ENCODE measurements at places on chromosomes 11 and 22.

DNA sequence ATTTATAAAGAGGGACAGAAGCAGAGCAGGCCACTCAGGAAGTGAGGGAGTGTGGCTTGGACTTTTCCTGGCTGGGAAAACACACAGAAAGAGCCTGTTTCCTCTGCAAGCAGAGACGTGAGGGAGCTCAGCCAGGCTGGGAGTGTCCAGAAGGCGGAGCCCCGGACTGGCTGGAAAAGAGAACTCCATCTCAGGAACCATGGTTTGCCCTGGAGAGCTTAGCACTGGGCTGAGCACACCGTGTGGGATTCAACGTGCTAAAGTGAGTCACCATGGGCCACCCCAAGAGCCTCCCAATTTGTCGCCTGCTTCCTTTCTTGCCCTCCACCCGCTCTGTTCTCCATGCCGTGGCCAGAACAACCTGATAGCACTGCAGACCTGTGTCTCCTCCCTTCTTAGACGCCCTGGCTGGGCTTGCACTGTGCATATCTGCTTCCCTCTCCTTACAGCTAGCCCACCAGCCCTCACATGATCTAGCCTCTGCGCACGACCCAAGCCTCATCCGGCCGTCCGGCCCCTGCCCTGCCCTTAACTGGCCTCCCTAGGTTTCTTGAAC lies 51.8 kb downstream of the GALNT18 start:
- H3K4me1 ChIP-seq = peaks cover 2% of the 10 kb centered on the region
- no peak for DNase-seq
- H3K4me3 ChIP-seq = no peak overlapping the region
- H3K36me3 ChIP-seq = no peaks in the 10 kb centered on the region
- H3K27ac ChIP-seq = no peak overlapping the region

- no peaks in the 10 kb centered on the region for H3K36me3 ChIP-seq
- H3K27me3 ChIP-seq = no peaks in the 10 kb centered on the region
- no peak overlapping the region for H3K27ac ChIP-seq
- peak; percentile 20 for DNase-seq
Measured at GRCh38 chr11:104765401-104766095, 132.7 kb downstream of the CASP12 start.

- H3K4me3 ChIP-seq = no peak overlapping the region
- DNase-seq = peak; percentile 50
- H3K36me3 ChIP-seq = no peaks in the 10 kb centered on the region
- no peaks in the 10 kb centered on the region for H3K4me1 ChIP-seq
- no peak overlapping the region for H3K27ac ChIP-seq
Measured at GRCh38 chr11:121714351-121714750, 261.6 kb upstream of the SORL1-AS1 start.

- H3K27ac ChIP-seq = no peak overlapping the region
- no peak for DNase-seq
- H3K36me3 ChIP-seq = no peaks in the 10 kb centered on the region
- no peaks in the 10 kb centered on the region for H3K4me1 ChIP-seq
- H3K27me3 ChIP-seq = no peaks in the 10 kb centered on the region
Measured at GRCh38 chr11:31996159-31996881, 94.6 kb upstream of the RCN1 start.

DNA sequence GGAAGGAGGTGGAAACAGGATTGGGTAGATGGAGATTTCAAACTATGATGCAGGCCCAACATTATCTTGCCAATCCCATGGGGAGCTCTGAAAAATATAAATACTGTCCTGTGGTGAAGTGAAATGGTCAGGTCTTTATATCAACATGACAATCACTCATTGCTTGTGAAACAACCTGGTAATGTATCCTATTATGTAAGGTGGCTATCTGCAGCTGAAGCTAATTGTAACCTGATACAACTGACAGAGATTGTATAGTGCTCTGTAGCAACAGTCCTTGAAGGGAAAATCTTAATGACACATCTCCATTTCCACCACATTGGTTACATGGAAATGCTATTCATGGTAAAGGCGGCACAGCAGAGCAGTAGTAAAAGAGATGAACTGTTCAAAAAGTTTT lies 20.7 kb upstream of the CHORDC1 start:
- H3K27me3 ChIP-seq = no peaks in the 10 kb centered on the region
- H3K27ac ChIP-seq = no peak overlapping the region
- DNase-seq = no peak

- DNase-seq = peak; percentile 63
- H3K27ac ChIP-seq = no peak overlapping the region
- no peaks in the 10 kb centered on the region for H3K27me3 ChIP-seq
- H3K4me1 ChIP-seq = peaks cover 2% of the 10 kb centered on the region
Measured at GRCh38 chr11:94741022-94741679, 27.0 kb upstream of the AMOTL1 start.

- H3K27ac ChIP-seq = peak overlapping the region; percentile 43
- no peak overlapping the region for H3K4me3 ChIP-seq
- DNase-seq = no peak
- H3K36me3 ChIP-seq = no peaks in the 10 kb centered on the region
- no peaks in the 10 kb centered on the region for H3K27me3 ChIP-seq
Measured at GRCh38 chr22:24147666-24148065, 33.6 kb upstream of the SUSD2 start.

DNA sequence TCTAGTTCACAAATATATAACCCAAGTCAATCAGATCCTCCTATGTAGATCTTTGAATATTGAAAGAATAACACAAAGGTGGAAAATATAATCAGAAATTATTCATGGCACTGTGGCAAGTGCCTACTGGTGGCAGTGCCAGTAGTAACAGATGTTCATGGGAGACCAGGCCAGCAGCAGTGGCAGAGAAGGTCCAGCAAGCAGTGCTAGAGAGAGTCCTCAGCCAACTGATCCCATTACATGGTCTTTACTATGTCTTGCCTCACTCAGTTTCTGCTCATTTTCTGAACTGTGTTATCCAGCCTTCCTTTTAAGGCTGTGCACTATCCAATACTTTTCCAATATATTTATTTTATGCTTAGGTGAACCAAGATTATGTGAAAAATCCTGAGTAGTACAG lies 124.9 kb downstream of the MRTFA start:
- H3K4me1 ChIP-seq = peaks cover 38% of the 10 kb centered on the region
- peak overlapping the region; percentile 79 for H3K27ac ChIP-seq
- no peak overlapping the region for H3K4me3 ChIP-seq
- H3K36me3 ChIP-seq = no peaks in the 10 kb centered on the region

- H3K27me3 ChIP-seq = peaks cover 14% of the 10 kb centered on the region
- no peak for DNase-seq
- H3K4me1 ChIP-seq = no peaks in the 10 kb centered on the region
- H3K27ac ChIP-seq = no peak overlapping the region
- H3K36me3 ChIP-seq = no peaks in the 10 kb centered on the region
Measured at GRCh38 chr11:75154646-75155569, 4.0 kb downstream of the SLCO2B1 start.

GRCh38 chr11:6437423-6437822 lies 3.4 kb downstream of the HPX start:
- H3K4me1 ChIP-seq = no peaks in the 10 kb centered on the region
- DNase-seq = no peak
- H3K36me3 ChIP-seq = no peaks in the 10 kb centered on the region
- H3K27ac ChIP-seq = no peak overlapping the region
- H3K4me3 ChIP-seq = no peak overlapping the region
- H3K27me3 ChIP-seq = no peaks in the 10 kb centered on the region

DNA sequence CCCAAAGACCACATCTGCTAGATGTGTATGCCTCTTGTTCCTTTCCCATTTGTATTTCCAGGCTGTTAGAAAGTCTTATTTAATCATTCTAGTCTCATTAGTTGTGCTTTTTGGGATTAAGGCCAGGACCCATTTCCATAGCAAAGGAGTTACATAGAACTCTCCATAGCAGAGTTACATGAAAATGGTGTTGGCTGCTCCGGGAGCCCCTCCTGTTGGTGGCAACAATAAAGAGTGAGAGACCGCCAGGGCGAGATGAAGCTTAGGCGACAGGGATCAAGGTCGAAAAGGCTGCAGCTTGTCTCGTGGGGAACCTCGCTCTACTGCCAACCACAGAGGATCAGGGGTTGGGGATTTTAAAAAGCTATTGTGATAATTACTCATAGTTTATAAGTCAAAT lies 58.3 kb downstream of the GRIK4 start:
- H3K36me3 ChIP-seq = no peaks in the 10 kb centered on the region
- no peak overlapping the region for H3K4me3 ChIP-seq
- DNase-seq = no peak
- no peak overlapping the region for H3K27ac ChIP-seq

GRCh38 chr22:32882360-32882755 lies 80.9 kb downstream of the TIMP3 start:
- no peak overlapping the region for H3K4me3 ChIP-seq
- peaks cover 2% of the 10 kb centered on the region for H3K27me3 ChIP-seq
- H3K4me1 ChIP-seq = peaks cover 3% of the 10 kb centered on the region
- H3K36me3 ChIP-seq = no peaks in the 10 kb centered on the region

DNA sequence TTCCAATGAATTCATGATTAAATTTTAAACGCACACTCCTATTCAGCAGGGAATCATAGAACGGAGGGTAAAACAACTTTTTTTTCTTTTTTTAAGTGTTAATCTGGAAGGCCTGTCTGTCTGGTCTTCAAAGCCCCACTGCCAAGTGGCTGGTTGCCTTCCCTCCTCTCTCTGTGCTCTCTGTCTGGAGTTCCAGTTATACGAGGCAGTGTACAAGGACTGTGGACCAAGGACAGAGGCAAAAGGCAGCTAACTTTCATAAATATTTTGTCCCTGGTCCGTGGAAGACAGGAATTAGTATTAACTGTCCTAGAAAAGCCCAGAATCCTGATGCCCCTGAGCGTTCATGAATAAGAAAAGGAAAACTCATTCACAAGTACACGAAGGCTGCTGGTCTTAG lies 164.0 kb upstream of the E2F8 start:
- no peaks in the 10 kb centered on the region for H3K27me3 ChIP-seq
- H3K27ac ChIP-seq = no peak overlapping the region
- H3K4me3 ChIP-seq = no peak overlapping the region

DNA sequence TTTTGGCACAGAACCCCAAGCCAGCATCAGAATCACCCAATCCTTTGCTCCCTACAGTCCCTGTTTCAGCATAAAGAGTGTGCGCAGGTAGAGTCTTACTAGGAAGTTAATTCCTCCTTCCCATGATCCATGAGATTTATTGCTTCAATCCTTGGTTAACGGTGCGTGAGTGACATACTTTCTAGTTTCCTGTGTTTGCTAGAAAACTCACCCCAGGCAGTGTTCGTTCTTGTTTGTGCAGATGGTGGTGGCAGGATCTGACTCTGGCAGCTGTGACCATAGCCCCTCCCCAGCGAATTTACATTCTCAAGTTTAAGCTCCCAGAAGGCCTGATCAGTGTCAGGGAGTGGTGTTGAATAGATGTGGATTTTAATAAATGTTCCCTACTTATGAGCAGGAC lies 106.7 kb upstream of the CCT8L2 start:
- DNase-seq = no peak
- no peaks in the 10 kb centered on the region for H3K36me3 ChIP-seq
- no peak overlapping the region for H3K27ac ChIP-seq
- no peaks in the 10 kb centered on the region for H3K4me1 ChIP-seq
- H3K4me3 ChIP-seq = no peak overlapping the region
- no peaks in the 10 kb centered on the region for H3K27me3 ChIP-seq

DNA sequence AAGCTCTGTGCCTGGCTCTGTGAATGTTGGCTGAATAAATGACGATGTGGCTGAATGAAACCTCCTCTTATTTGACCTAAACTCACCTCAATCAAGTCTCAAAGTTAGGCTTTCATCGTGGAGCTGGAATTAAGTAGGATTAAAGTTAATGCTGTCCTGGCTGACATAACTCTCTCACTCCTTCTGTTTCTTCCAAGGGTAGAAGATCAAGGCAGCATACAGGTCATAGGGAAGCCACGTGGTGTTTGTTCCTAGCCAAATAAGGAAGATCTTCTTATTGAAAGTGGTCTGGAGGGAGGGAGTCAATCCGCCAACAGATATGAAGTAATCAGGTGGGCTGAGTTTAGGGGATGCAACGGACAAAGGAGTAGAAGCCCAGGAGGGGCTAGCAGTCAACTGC lies 59.5 kb downstream of the TRIM29 start:
- H3K4me1 ChIP-seq = no peaks in the 10 kb centered on the region
- H3K27ac ChIP-seq = no peak overlapping the region
- H3K4me3 ChIP-seq = no peak overlapping the region
- no peaks in the 10 kb centered on the region for H3K27me3 ChIP-seq

DNA sequence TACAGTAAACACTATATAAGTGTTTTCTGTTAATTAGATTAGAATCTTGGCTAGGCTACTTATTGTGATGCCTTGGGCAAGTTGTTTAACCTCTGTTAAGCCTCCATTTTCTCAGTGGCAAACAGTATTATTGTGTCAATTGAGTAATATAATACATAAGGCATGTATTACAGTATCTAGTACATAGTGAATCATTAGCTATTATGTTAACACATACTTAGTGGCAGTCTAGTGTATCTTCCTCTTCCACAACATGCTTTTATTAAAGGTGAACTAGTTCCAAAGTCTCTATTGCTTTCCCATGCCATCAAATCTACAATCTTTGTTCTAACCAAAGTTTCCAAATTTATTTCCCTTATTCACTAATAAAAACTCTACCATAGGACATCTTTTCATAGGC lies 200.9 kb downstream of the SOX6 start:
- no peaks in the 10 kb centered on the region for H3K27me3 ChIP-seq
- no peak for DNase-seq
- H3K36me3 ChIP-seq = no peaks in the 10 kb centered on the region

GRCh38 chr11:46659908-46660307 lies 40.5 kb downstream of the ARHGAP1 start:
- no peaks in the 10 kb centered on the region for H3K27me3 ChIP-seq
- no peak overlapping the region for H3K27ac ChIP-seq
- H3K4me3 ChIP-seq = no peak overlapping the region
- peaks cover 2% of the 10 kb centered on the region for H3K36me3 ChIP-seq
- peak; percentile 83 for DNase-seq
- no peaks in the 10 kb centered on the region for H3K4me1 ChIP-seq

DNA sequence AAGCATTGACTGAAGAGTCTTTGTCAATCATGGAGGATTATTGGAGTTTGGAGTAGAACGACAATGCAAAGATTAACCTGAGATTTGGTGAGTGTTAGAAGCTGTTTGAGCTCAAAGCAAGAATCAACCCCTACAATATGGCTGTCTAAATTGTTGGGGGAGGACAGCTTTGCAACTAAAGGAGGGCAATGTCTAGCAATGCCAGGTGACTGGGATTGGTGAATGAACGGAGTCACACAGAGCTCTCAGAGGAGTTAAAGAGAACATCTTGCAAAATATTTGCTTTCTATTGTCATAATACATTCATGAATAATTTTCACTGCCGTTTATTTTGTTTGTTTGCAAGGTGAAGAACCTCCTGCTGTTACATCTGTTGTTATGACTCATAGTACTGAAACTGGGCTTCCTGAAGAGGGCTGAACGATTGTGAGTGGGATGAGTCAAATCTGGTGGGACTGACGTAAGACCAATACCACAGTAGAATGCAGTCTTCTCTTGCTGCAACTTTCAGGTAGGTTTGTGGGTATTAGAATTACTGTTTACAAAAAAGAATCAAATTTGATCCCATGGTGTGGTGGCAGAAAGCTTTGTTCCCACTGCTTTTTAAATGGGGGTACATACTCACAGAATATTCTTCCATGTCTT lies 281.9 kb downstream of the CADM1 start:
- H3K36me3 ChIP-seq = no peaks in the 10 kb centered on the region
- no peak overlapping the region for H3K4me3 ChIP-seq
- no peaks in the 10 kb centered on the region for H3K27me3 ChIP-seq
- peak; percentile 86 for DNase-seq
- no peaks in the 10 kb centered on the region for H3K4me1 ChIP-seq

- no peak for DNase-seq
- no peaks in the 10 kb centered on the region for H3K4me1 ChIP-seq
- no peaks in the 10 kb centered on the region for H3K27me3 ChIP-seq
- H3K36me3 ChIP-seq = no peaks in the 10 kb centered on the region
- H3K4me3 ChIP-seq = no peak overlapping the region
- H3K27ac ChIP-seq = no peak overlapping the region
Measured at GRCh38 chr11:60376601-60377000, 1.7 kb upstream of the MS4A7 start.

GRCh38 chr11:106076171-106076918 lies 802 bp downstream of the KBTBD3 start:
- no peaks in the 10 kb centered on the region for H3K27me3 ChIP-seq
- H3K4me3 ChIP-seq = peak overlapping the region; percentile 70
- peaks cover 4% of the 10 kb centered on the region for H3K36me3 ChIP-seq
- no peak for DNase-seq
- H3K27ac ChIP-seq = peak overlapping the region; percentile 58
